ENCODE measurements at places on chromosomes 12 and 14.

DNA sequence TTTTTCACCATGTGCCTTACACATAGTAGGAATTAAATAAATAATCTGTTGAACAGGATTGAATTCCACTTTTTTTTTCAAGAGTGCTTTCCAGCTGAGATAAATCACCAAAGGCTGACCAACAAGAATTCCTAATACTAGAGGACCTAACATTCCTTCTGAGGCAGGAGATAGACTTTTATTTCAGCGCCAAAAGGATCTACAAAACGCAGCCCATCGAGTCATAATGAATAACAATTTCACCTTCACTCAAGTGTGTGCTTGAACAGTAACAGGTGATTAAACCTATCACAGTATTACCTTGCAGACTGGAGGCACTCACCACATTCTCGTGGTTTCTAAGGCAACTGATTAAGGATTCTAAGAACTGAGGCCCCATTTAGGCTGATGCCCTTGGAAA lies 224.3 kb upstream of the ATP2B1 start:
- no peak for DNase-seq

DNA sequence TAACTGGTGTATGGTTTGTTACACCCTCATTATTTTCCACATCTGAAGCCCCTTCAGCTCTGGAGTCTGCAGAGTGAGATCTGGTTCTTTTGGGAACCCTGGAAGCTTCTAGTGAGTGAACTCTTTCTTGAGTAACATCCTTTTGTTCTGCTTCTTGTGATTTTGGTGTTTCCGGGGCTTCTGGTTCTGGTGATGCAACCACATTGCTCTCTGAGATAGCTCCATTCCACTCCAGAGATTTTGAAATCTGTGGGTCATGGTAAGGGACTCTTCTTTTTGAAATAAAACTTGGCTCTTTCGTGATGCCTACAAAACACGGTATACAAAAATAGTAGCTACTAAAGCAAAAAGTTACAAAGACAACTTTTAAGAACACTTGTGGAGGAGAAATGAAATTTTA lies 5.4 kb downstream of the MDM1 start:
- DNase-seq = no peak

- DNase-seq = no peak
These were observed 5.1 kb downstream of the CDH24 start for GRCh38 chr14:23052182-23052623.

- DNase-seq = no peak
These were observed 592.5 kb upstream of the NOVA1 start for GRCh38 chr14:27190296-27190695.

GRCh38 chr12:5742258-5742657 lies 202.8 kb downstream of the ANO2 start:
- DNase-seq = no peak

- DNase-seq = peak; percentile 48
These were observed 594 bp downstream of the TAMALIN start for GRCh38 chr12:52007158-52007921.

DNA sequence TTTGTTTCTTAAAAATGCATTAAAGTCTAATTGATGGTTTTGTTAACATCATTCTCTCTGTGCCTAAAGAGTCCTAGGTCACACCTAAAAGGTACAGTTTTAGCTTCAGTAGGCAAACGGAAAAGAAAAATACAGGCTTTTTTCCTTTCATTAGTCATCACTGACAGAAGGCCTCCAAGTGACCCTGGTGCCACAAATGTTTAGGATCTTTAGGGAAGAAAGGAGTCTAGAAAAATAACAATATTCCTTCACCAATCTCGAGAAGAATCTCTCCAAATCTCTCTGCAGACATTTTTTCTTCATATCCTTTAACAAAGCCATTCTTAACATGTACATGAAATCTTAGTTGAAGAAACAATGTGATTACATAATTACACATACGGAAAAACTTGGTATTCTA lies 2.0 kb downstream of the DENND5B start:
- no peak for DNase-seq

GRCh38 chr14:55440385-55440784 lies at the start of gene TBPL2:
Gene TBPL2, minus strand, starts transcription at chr14:55440616. Its CDS starts 167 bp downstream, at chr14:55440449.
- DNase-seq = no peak

- no peak for DNase-seq
These were observed 8.2 kb upstream of the MIS18BP1 start for GRCh38 chr14:45261209-45261608.

DNA sequence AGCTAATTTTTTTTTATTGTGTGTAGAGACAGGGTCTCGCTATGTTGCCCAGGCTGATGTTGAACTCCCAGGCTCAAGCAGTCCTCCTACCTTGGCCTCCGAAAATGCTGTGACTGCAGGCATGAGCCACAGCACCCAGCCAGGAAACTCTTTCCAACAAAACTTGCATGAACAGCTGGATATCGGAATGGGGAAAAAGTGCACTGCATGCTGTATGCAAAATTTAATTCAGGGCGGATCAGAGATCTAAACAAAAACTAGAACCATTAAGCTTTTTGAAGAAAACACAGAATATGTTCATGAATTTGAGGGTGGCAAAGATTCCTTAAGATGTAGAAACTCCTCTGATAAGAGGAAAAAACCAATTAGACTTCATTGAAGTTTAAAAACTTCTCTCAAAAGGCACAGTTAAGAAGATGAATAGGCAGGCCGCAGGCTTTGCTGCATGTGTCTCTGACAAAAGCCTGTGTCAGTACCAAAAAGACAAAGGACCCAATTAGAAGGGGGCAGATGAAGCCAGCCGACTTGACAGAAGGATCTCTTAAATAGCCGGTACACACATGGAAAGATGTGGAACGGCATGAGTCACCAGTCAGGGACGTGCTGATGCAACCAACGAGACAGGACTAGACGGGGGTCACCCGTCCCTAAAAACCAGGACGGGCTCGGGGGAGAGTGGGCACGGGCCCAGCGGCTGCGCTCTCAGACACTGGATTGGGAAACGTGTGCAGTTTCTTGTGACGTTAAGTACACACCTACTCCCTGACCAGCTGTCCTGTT lies 34.8 kb upstream of the MMP17 start:
- no peak for DNase-seq

DNA sequence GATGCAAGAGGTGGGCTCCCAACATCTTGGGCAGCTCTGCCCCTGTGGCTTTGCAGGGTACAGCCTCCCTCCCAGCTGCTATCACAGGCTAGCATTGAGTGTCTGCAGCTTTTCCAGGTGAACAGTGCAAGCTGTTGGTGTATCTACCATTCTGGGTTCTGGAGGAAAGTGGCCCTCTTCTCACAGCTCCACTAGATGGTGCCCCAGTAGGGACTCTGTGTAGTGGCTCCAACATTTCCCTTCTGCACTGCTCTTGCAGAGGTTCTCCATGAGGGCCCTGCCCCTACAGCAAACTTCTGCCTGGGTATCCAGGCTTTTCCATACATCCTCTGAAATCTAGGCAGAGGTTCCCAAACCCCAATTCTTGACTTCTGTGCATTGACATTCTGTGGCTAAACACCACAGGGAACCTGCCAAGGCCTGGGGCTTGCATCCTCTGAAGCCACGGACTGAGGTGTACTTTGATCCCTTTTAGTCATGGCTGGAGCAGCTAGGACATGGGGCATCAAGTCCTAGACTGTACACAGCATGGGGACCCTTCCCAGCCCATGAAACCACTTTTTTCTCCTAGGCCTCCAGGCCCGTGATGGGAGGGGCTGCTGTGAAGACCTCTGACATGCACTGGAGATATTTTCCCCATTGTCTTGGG lies 24.0 kb upstream of the SLC38A1 start:
- DNase-seq = no peak

DNA sequence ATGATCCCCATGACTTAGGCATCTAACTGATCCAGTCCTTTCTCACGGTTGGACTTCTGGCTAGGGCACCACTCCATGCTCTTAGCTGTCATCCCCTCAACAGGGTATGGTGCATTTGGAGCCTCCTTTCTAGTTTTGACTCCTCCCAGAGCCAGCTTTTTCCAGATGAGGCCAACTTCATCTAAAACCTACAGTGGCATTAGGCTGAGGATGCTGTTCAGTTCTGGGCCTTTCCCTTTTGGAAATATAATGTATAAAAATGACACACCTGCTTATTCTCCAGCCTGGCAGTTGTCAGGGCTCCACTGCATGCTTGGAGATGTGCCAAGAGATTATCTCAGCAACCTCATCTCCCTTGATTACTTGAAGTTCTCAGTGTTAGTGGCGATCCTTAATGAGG lies 239.7 kb downstream of the EMP1 start:
- no peak for DNase-seq

DNA sequence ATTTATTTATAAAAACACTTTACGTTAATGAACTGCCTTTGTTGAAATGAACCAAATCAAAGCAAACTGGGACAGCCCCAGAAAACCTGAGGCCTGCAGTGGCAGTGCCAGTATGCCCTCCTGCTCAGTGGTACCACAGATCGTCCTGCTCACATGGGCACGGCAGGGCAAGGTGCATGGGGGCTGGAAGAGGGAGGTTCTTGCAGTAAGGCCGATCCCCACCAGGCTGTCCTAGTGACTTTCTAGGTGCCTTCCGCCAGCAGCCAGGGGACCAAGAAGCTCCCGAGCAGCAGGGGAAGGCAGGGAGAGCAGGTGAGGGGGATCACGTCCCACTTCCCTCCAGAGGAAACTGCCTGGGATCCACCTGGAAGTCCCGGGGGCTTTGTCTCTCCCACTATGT lies 63.9 kb downstream of the TESC start:
- no peak for DNase-seq

DNA sequence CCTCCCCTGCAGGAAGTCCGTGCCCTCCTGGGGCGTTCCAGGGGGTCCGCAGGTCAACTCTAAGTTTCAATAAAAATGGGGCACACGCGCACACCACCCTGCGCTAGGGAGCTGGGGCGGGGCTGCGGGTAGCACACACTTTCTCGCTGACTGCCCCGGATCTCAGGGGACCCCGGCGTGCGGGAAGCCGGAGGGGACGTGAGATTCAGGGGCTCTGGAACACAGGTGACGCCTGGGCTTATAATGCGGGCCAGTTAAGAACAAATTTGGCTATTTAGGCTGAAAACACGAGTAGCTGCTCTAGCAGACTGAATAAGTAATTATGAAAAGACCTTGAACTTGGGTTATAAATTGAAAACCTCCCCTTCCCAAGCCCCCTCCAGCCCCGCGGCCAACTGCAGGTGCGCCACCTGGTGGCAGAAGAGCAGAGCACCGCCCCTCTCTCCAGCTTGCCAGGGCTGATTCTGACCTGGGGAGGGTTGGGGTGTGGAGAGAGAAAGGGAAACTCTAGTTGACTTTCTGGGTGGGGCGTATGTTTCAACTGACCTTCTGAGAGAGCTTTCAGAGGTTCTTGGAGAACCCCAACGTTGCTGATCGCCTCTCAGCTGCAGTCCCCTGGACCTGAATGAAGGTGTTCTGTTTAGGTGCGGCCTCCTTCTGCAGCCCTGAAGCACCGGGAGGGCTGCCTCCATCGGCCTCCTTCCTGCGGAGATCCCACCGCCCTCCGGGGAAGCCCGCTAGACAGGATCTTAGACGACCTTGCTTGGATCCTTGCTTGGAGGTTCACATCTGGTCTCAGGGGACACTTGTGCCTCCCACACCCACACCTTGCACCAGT lies 118.4 kb upstream of the EVL start:
- DNase-seq = no peak

DNA sequence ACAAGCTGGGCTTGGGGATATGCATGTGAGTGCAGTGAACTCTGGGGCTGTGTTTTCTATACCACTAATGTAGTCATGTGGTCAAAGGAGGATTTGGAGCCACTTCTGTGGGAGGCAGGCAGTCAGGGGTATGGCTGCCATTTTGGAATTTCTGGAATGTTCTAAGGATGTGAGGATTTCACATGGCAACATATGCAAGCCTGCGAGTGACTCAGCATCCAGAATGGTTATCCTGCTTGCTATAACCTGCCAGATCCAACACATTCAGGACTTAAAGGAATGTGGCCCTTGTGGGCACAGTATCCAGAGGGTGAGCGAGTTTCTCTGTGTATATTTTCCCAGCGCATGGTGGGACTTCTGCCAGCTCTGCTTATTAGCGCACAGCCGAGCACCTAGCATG lies 249.2 kb upstream of the PWP1 start:
- DNase-seq = no peak

- no peak for DNase-seq
These were observed 2.4 kb downstream of the ATF7 start for GRCh38 chr12:53623548-53624385.

- no peak for DNase-seq
These were observed 85.1 kb upstream of the ATF1 start for GRCh38 chr12:50678650-50679365.

DNA sequence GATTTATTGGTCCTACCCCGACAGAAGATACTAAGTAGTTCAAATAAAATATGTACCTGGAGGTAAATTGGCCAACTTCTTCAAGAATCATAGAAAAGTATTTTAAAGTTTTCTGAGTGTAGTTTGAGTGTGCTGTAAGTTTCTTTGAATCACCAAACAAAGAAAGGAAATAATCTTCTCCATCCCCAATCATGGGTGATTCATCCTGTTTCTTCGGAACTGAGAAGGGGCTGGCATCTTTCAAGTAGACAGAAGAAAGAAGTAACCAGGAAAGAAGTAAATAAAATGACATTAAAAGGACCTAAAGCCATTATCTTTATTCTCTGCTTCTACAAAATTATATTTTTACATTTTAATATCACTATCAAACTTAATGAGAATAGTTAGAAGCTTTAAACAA lies 6.8 kb downstream of the LMNTD1 start:
- DNase-seq = no peak

GRCh38 chr12:107635139-107635538 lies 50.5 kb upstream of the PWP1 start:
- no peak for DNase-seq

GRCh38 chr14:65853407-65853955 lies 441.0 kb downstream of the FUT8 start:
- no peak for DNase-seq

- DNase-seq = no peak
These were observed 16.7 kb downstream of the COL2A1 start for GRCh38 chr12:47987411-47988072.

DNA sequence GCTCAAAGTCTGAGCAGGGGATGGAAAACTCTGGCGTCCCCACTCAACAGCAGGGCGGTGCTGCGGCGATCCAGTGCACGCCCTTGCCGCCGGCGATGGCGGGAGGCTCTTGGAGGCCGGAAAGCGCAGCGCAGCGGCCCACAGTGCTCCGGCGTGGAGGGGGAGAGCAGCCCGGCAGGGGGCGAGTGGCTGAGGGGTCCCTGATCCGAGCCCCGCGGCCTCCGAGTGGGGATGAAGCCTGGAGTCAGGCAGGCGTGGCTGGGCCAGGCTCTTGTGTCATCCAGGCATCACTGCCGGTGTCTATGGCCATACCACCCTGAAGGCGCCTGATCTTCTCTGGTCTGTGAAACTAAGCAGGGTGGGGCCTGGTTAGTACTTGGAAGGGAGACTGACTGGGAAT lies 183.1 kb downstream of the ALG10 start:
- no peak for DNase-seq

DNA sequence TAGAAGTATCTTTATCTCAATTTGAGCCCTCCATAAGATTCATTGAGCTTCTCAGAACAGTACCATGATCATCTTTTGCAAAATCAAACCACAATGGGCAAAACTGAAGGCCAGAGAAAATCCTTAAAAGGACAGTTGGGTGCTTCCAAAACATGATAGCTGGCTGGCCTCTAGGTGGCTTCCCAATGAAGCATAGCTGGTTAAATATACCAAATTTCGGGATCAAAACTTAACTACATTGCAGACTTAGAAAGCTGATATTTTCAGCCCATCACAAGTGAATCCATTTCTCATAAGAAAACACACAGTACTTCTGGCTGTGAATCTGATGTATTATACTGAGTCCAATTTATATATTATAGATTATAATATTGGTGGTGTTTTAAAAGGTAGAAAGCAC lies 15.3 kb upstream of the PIK3C2G start:
- no peak for DNase-seq

Measured in T-helper 22 cell (primary cell).